ENCODE measurements at places on chromosomes 2 and 18.
A peak's percentile ranks its signal among the peaks of the same experiment; 100 is the strongest.

DNA sequence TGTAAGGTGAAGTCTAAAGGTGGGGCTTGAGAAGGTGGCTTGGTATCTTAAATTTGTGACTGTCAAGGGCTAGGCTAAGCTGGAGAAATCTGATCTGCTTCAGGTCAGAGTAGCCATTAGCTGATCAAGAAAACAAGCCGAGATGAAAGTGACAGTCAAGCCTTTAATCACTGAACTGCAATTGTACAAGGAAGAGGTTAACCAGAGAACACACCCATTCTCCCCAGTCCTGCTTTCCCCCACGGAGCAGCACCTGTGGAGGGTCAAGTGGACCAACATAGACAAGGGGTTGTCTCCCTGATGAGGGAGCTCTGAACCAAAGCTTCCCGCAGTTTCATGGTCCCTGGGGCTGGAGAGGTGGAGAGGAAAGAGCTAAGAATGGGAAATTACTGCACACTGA, 901.2 kb downstream of the DCC start:
- DNase-seq = no peak

GRCh38 chr2:176967911-176968450, 244.6 kb upstream of the HNRNPA3 start:
- DNase-seq = no peak

DNA sequence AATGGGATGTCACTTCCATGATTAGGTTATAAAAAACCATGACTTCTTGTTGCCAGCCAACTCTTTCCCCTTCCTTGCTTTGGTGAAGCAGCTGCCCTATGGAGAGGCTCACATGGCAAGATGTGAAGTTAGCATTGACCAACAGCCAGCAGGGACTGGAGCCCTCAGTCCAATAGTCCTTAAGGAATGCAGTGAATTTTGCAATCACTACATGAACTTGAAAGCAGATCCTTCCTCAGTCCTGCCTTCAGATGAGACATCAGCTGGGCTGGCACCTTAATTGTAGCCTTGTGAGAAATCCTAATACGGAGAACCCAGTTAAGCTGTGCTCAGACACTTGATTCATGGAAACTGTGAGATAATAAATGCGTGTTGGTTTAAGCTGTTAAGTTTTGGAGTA, 61.8 kb downstream of the ATP8B1 start:
- no peak for DNase-seq

- no peak for DNase-seq
Measured at GRCh38 chr18:13574761-13575160, 151.6 kb downstream of the FAM210A start.

- DNase-seq = no peak
Measured at GRCh38 chr2:7450188-7450832, 533.1 kb downstream of the RNF144A start.

DNA sequence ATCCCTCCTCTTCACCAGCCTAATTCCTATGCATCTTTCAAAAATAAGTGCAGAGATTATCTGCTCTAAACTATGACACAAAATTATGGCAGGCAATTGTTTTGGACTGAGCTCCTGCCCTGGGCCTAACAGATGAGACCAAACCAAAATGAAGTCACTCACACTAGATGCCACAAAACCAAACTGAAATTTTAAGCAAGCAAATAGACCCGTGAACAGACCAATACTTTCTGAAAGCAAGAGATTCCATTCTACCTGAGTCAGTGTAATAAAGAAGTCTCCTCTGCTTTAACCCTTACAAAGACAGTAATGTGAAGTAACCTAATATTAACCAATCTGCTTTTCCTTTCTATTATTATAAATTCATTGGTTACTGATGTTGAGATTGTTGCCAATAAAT, 84.3 kb downstream of the RIT2 start:
- no peak for DNase-seq

DNA sequence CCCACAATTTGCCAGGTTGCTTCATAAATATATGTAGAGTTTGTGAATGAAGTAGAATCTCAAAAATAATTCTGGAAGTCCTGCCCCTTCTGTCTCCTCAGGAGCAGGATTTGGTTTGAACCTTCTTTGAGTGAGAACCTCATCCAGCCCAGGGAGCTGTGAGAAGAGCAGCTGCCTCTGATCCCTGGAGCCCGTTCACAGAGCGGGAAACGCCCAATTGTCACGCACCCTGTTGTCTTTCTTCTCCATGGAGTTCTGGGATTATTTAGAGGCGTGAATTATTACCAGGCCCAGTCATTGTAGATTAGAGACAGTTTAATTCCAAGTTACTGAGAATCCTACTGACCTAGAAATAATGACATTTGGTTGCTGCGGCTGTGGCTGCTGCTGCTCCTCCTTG, 66.1 kb downstream of the TPO start:
- DNase-seq = no peak

GRCh38 chr2:240520130-240520973, 37.4 kb downstream of the ANKMY1 start:
- DNase-seq = no peak

DNA sequence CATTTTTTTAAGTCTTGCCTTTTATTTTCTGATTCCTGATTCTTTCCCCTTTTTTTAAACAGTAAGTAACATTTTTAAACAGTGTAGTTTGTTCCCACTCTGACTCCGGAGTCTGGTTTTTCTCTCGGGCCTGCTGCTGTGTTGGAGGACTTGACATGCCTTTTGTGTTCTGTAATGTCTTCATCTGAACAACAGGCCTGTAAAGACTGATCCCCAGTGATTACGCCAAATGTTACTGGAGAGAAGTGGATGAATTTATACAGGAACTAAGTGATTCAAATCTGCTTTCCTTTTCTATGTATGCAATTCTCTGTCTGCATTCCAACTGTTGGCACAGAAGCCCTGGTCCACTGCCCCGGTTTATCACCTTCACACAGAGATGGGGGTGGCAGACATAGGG, 54.3 kb upstream of the RMDN2 start:
- no peak for DNase-seq

DNA sequence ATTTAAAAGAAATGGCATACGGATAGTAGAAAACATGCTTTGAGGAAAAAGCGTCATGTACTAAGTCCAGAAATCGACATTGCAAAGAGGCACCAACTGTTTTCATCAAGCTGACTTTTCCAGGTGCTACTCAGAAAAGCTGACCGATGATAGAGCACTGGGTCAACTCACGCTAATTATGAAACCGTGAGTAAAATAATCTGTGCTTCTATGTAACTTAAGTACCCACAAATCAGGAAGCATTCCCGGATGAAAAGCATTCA, 353 bp upstream of the NUP35 start:
- no peak for DNase-seq

DNA sequence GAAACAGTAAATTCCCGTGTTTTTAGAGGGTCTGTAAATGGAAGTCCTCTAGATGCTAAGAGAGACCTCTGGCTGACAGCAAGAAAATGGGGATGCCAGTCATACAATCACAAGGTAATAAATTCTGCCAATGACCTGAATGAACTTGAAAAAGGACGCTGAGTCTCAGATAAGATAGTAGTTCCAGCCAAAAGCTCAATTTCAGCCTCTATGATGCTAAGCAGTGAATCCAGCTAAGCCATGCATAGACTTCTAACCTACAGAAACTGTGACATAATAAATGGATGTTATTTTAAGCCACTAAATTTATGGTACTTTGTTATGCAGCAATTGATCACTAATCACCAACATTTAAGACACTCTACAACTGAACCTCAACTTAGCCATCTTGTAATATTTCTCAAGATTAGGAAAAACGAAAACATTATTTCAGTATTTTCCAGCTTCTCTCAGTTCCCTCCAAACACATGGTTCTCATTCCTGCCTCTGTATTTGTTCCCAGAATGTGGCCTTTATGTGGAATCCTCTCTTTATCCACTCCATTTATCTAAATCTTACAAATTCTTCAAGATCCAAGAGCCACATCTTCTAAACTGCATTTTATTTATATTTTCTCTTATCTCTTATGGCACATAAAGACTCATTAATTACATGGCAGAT, 331.1 kb downstream of the GULP1 start:
- DNase-seq = no peak

DNA sequence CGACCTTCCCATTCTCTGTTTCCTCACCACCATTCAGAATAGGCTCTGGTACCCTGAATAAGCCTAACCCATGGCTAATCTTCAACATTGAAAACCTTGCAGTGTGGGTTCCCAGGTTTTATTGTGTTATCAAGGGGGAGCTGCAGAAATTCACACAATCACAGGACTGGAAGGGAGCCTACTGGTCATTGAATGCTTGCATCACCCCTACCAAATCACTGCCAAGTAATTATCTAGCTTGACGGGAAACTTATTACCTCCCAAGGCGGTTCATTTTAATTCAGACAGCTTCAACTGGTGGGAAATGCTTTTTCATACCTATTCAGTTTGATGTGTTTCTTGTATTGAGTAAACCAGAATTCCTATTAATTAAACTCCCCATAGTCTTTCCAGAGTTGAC, 33.6 kb upstream of the EFEMP1 start:
- no peak for DNase-seq

DNA sequence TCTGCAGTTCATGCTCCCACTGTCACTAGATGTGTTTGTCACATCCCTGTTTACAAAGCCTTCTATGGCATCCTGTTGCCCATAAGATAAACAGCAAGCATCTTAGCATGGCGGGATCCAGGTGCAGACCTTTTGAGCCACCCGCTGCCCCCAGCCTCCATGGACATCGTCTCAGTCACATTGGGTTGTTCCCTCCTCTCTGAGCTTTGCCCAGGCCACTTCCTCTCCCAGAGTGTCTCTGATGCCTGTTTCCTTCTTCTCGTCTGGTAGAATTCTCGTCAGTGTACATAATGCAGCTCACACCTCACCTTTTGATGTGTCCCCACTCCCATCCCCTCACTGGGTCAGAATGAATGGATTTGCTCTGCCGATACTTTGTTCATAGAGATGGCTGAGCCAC, 239.0 kb upstream of the APCDD1 start:
- no peak for DNase-seq

DNA sequence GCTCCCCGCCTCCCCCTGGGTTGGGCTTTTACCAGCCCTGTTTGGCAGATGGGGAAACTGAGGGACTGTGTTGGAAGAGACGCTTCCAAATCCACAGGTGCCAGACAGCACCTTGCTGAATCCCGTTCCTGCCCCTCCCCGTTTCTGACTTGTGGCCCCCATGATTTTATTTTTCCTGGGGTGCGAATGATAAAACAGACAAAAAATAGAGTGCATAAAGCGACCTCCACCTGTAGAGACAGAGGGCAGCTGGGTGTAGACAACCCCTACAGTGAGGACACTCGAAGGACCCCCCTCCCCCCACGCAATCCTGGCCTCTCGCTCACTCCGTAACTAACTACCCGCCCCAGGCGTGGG, 2.2 kb upstream of the CTDSP1 start:
- DNase-seq = no peak

GRCh38 chr2:85734942-85735608, 18.7 kb upstream of the ATOH8 start:
- no peak for DNase-seq

DNA sequence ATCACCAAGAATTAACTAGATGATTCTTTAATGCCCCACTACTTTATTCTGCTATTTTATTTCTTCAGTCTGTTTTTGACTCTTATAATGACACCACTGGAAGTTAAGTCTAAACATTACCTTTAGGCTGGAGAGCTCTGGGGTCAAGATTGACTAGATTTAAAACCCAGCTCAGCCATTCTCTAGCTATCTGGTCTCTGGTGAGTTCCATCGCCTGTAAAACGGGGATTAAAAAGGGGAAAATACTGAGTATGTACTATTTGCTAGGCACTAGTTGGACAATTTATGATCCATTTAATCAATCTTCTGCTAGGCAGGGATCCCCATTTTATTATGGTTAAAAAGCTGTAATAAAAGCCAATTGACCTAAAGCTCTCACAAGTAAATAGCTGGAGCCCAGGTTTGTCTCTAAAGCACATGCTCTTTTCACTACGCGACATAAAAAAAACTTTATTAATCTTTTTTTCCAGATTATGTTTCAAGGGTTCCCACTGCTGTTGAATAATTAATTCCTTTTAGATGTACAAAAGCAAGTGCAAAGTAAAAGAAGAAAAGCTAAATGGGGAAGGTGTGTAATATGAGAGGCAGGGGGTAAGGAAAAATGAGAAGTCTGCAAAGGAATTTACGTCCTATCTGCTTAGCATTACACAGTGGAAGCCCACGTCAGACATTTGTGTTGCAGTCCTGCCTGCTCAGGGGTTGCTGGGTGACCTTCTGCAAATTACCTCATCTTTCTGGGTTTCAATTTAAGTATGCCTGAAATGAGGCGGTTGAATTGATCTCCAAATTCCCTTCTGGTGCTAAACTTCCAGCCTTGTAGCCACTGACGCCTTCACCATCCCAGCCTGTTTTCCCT, 918 bp upstream of the NABP1 start:
- peak; percentile 25 for DNase-seq

DNA sequence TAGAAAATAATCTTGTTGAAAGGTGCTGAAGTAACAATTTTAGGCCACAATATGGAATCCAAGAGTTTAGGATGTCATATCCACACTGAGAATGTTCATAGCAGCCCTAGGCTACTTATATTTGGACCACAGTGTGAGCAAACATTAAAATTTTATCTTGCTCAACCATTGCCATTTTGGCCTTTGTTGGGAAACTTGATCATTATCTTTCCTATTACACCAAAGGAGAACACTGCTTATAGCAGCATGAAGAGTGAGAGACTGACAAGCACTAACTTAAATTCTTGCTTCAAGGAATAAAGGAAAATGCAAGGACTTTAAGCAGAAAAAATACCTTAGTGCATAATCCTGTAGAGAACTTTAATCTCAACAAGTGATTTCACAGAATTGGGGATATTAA, 86.3 kb upstream of the LRRTM4 start:
- no peak for DNase-seq

DNA sequence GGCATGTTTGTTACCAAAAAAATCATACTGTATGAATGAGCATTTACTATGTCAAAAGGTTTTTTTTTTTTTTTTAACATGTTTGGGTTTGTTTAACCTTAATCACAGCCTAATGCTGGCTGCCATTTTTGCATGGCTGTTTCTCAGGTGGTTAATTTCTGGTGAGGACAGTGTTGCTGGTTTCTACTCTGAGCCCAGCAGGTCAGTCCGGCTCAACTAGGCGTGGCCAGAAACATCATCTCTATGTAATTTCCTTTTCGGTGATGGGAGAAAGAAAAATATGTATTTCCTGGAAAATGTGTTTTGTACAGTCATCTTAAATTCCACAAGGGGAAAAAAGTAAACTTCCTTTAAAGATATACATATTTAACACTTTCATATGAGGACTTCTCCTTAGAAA, 24.9 kb upstream of the BZW1 start:
- no peak for DNase-seq

DNA sequence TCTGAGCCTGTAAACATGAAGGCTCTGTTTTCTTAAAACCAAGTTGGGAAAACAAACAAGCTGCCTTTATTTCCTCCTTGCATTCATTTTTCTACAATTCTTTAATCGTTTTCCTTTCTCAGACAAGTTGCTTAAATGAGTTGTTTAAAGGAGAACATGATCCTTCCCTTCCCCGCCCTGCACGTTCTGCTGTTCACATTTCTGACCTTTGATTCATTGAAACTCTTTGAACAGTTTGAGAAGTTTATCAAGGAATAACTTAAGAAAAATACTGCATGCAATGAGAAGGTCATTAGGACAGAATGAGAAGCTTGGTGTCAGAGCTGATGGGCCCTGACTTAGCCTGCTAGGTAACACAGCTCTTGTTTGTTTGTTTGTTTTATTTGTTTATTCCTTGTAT, 181.6 kb downstream of the PARD3B start:
- no peak for DNase-seq

Data from effector memory CD4-positive, alpha-beta T cell (primary cell).